ENCODE measurements at places on chromosomes 3 and 15. TPM values are rescaled to one million over a fixed set of nuclear protein-coding genes. Genes with fewer than 3 reads are reported as not detected.

TM4SF4 gene
- total RNA-seq = not detected

OSBPL10 gene
- 33.9 TPM for total RNA-seq

PPM1M gene
- total RNA-seq = 25.0 TPM

TRIM42 gene
- total RNA-seq = not detected

HRH1 gene
- total RNA-seq = 9.3 TPM

PBRM1 gene
- 64.6 TPM for total RNA-seq

SST gene
- total RNA-seq = 23.8 TPM

TP63 gene
- 144 TPM for total RNA-seq

GRCh38 chr3:112555535-112556170 lies 6.1 kb downstream of the ATG3 start:
- DNase-seq = no peak

DNA sequence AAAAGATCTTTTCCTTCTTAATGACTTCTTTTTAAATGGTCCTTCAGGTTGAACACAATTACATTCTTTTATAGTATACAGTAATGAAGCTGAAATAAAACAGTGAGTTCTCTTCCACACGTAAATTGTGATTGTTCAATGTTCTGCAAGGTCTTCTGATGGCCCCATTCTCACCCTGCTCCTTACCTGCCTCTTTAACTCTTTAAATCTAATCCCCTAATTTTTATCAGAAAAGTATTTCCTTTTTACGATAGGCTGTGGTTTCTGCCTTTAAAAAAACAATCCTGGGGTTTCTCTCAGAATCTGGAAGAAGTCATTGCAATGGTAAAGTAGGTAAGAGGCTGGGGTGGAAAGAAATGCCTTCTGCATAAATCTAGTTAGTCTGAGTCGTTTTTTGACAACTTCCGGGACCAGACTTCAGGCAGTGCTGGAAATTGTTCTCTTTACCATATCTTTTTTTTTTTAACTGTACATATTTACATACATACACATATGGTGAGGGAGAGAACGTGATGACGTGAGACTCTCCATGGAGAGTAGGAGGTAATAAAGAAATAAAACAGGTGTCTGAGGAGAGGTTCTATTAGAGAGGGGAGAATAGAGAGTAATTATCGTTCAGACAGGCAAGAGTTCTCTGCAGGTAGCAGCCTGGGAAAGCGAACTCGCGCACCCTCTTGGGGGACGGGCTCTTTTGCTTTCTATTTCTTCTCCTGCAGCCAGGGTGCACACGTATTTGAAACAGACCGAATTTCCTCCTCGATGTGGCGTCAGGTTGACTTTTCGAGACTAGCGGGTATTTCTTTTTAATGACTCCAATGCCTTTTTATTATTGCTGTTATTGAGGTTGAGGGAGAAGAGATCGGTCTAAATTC lies at the start of gene SIDT1:
Gene SIDT1 (plus strand): TSS at position 730 of the 872 bp plus-strand sequence. CDS start 467 bp downstream, outside the sequence.
- DNase-seq = no peak

DNA sequence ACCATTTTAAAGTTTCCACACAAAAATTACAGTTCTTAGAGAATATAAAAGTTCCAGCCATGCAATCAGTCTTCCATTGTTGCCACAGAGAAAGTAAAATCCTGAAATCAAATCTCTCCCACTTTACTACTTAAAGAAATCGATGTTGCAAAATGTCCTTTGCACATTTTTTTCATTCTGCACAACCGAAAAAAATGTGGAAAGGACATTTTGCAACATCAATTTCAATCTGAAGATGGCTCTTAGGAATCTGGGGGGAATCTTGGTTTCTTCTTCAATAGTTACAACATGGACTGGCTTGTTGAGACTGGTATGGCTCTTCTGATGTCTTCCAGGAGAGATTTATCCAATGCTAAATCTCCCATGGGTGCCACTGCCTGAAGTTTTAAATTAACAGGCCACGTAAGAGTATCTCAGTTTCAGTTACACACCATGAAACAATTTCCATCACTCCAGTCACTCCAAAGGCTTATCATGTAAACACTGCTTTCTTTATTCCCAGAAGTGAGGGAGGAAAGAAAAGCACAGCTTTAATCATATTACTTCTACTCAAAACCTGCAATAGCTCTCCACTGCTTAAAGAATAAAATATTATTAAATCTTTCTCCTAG lies 55.8 kb upstream of the CTNNB1 start:
- no peak for DNase-seq

DNA sequence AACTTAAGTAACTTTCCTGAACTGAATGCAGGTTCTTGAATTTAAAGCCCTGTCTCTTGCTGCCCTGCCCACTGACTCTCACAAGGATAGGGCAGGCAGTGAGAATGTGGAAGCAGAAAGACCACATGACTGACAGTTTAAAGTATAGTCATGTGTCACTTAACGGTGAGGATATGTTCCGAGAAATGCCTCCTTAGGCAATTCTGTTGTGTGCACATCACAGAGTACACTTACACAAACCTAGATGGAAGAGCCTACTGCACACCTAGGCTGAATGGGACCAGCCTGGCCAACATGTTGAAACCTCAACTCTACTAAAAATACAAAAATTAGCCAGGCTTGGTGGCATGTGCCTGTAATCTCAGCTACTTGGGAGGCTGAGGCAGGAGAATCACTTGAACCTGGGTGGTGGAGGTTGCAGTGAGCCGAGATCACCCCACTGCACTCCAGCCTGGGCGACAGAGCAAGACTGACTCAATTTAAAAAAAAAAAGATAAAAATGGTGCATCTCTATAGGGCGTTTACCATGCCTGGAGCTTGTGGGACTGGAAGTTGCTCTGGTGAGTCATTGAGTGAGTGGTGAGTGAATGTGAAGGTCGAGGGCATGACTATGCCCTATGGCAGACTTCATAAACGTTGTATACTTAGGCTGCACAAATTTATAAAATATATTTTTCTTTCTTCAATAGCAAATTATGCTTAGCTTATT lies 18.9 kb upstream of the COPG1 start:
- DNase-seq = no peak

DNA sequence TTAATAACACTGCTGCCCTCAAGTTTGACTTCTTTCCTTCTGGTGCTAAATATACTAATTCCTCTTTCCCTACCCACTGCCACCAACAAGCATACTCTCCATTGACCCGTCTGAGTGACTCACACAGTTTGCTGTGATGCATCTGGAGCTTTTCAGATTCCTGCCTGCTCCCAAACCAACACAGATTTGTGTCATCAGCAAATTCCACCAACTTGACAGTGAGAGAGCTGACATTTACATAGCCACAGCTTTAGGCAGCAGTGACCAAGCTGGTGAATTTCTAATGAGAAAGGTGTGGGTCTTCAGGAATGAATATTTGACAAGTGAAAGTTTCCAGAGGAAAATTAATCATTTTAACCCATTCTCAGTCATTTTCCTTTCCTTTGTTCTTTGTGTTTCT lies 96.5 kb upstream of the PRICKLE2 start:
- no peak for DNase-seq

GRCh38 chr15:88476635-88477060 lies 9.1 kb downstream of the MRPS11 start:
- no peak for DNase-seq

DNA sequence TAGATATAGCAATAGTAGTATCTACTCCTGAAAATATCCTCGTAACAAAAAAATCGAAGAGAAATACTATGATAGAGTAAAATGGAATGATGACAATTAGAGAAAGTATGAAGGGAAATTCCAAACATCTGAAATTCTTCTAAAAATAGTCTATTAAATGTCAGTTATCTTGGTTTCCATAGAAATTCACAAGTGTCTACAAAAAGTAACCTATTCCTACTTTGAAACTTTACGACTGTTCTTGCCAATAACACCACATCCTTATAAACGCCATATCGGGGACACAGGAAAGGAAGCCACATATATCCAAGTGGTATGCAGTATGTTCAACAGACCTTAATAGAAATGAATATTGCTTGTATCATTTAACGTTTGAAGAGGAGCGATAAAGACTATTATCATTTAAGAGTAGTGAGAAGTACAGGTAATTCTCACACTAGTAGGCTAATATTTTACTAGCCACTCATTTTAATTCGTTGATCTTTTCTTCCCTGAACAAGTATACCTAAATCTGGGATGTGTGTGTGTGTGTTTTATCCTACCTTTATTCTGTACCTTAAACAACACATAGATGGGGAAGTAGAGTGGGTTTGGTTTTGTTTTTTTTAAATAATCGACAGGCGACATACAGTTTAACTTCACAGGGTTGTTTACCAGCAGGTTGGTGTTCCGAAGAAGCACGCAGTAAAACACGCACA lies 1.2 kb downstream of the GPR176 start:
- no peak for DNase-seq

- DNase-seq = no peak
Observed at GRCh38 chr3:25854635-25855034, 64.7 kb downstream of the OXSM start.

DNA sequence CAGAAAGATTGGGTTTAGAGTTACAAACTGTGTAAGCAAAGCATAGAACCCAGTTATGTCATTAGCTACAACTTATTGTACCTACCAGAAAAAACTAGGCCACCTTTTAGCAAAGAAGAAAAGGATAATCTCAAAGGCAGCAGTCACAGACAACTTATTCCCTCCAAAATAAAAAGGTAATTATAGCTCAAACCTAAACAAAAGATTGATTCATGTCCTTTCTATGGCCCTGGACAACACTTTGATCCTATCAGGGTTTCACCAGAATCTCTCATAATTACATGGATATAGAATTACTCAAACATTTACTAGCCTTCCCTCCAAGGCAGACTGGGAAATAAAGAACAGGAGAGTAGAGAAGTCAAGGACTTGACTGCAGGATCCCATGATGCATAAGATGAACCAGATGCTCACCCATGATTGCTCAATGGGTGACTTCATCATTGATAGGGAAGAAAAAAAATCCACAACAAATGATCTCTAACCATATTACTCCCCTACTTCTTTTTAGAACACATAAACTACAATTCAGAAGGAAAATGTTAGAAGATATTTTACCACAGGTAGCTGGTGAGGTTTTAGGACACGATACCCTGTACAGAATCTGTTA lies 17.4 kb downstream of the DET1 start:
- DNase-seq = no peak

DNA sequence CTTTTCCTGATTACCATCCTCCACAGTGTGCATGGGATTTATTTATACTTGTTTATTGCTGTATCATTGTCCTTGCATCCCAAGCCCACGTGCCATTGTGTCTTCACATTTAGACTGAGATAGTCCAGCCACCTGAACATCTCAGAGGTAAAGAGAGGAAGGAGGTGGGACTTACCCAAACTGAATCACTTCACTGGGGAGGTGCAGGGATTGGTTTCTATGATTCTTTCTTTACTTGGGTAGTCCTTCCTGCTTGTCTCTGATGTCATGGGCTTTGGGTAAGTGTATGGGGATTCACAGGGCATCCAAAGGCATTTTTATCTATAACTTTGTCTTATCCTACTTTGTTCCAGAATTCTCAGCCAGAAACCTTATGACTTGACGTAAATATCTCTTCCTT lies 141.5 kb upstream of the UMPS start:
- DNase-seq = no peak

- no peak for DNase-seq
Observed at GRCh38 chr3:137071104-137071503, 113.3 kb downstream of the IL20RB start.

- no peak for DNase-seq
Observed at GRCh38 chr15:81152799-81153198, 18.7 kb downstream of the CFAP161 start.

DNA sequence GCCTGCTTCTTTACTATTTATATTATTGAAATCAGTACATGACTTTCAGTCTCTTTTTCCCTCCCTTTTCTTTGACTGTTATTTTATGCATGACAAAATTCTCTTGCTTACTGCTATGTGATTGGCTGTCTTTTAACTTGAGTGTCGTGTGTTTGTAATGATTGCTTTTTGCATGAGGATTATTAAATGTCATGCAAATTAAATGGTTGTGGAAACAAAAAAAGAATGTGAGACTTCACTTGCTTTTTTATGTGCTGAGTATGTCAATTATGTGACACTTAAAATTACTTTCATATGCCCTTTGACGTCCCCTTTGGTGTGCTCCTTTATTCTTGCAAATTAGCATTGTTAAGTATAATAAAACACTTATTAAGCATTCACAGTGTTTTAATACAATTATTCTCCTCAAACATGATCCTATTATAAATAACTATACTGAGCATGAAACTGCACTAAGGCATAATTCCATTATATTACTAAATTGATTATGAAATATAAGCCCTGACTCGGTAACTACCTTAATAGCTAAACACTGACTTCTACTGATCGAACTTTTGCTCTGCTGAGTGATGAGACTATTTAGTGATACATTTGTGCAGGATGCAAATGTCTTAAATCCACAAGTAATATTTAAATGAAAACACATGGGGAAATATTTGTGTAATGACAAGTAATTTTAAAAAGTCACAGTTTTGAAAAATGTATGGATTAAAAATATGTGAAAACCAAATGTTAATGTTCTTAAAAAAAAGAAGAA lies 401.7 kb downstream of the NLGN1 start:
- DNase-seq = no peak

DNA sequence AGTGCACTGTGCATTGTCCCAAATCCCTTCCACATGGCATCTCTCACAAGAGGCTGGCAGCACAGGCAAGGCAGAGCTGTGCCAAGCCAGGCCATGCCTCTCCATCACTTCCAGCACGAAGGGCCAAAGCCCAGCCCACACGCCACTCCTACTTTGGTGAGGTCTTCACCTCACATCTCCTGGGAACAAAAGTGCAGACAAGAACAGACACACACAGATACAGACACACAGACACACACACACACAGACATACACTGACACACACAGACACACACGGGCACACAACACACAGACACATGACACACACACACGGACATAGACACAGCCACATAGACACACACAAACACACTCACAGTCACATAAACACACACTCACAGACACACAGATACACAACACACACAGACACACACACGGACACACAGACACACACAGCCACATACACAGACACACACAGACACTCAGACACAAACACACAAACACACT lies 233.3 kb downstream of the UACA start:
- peak; percentile 62 for DNase-seq

GRCh38 chr15:39682366-39682765 lies 100.3 kb downstream of the FSIP1 start:
- DNase-seq = no peak

GRCh38 chr3:50183755-50184154 lies 7.7 kb upstream of the GNAT1 start:
- DNase-seq = no peak

DNA sequence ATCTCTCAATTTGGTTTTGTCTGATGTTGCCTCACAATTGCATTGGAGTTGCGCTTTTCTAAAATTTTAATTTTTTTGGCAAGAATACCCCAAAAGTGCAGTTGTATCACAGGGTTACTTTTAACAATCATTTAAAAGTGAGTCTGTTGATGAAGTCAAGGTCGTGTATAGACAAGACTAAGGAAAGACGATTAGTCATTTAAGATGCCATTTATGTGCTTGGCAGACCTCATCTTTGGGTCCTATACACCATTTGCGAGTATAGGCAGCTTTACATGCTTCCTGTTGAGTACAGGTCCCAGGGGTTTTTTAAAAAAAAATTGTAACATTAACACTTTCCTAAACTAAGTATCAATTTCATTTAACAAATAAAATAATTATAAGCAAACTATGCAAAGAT lies 12.5 kb downstream of the ARNT2 start:
- DNase-seq = no peak
